ENCODE measurements at places on chromosomes 7 and 10.

DNA sequence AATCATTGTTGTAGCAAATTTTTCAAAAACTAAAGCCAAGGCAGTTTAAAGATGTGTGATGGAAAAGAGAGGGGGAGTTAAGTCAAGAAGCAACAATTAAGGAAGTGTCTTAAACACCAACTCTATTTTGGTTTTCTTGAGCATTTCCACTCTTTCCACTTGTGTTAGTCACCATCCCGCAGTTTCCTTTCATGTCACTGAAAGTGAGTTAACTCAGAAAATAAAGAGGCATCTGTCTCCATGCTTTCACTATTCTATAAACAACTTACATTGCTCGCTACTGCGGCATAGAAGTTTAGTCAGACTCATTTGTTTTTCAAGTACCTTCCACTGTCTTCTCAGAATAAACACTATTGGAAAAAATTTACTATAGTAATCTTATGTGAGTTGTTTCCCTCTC lies 284.9 kb upstream of the SEMA3D start:
- no peak for DNase-seq

DNA sequence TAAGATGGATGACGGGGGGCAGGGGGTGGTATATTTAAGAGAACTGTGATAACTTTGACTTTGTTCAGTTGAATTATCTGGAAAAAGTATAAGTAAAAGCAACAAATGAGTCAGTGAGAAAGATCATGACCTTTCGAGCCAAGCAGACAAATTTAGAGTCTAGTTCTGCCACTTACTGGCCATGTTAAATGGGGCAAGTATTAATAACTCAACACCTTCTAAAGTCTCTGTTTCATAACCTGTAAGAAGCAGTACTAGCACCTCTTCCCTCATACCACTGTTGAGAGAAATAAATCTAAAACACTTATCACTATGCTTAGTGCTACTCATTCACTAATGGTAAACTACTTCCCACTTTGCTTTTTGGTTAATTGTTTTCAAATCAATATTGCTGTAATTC lies 604.4 kb upstream of the LRRN3 start:
- no peak for DNase-seq

DNA sequence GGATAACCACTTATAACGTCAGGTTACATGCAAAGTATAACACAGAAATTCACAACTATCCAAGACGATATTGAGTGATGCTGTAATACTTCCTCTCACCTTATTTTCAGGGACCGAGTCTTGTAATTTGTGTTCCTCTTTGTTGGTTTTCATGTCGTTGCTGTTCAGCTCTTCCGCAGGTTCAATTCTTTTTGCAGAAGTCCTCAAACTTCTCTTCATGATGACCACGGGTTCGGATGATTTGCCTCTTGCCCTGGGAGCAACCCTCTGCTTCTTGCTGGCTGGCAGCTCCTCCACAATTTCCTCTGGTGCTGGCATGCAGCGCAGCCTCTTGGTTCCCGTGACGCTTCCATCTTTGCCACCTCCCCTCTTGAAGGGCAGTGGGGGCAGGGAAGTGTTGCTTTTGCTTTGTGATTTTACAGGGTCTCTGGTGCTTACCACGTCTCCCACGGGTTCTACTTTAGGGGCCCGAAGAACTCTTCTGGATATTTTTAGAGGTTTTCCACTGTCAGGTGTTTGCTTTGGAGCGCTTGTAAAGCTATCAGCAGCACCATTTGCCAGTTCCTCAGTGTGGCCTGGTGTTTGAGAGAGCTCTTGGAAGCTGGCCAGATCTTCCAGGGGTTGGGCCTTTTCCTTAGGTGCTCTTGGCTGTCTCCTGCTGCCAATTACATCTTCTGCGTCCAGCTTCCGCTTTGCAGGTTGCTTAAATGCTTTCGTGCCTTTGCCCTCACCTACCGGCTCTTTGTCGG lies 23.6 kb downstream of the MKI67 start:
- no peak for DNase-seq

DNA sequence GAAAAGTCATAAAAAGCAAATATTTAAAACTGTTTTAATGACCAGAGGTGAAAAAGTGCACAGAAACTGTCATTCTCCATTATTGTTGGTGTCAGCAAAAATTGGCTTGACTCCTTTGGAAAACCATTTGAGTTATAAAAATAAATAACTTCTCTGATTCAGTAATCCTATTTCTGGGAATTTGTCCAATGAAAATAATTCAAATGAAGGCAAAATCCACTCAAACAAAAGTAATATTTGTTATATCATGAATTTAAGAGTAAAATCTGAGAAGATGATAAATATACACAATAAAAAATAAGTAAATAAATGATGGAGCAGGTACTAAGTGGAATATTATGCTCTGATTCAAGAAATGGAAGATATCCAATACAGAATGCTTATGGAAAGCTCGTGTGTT lies 326.6 kb upstream of the KLF6 start:
- no peak for DNase-seq

- peak; percentile 76 for DNase-seq
These were observed 96.1 kb upstream of the MKLN1 start for GRCh38 chr7:131231381-131232220.

GRCh38 chr10:31456468-31456867 lies 137.5 kb downstream of the ZEB1 start:
- no peak for DNase-seq

- DNase-seq = no peak
These were observed 7.6 kb downstream of the FAM53B start for GRCh38 chr10:124736491-124737136.

- DNase-seq = no peak
These were observed 23.5 kb downstream of the OGDH start for GRCh38 chr7:44629829-44630522.

GRCh38 chr10:118823256-118823907 lies 68.6 kb upstream of the CACUL1 start:
- no peak for DNase-seq

DNA sequence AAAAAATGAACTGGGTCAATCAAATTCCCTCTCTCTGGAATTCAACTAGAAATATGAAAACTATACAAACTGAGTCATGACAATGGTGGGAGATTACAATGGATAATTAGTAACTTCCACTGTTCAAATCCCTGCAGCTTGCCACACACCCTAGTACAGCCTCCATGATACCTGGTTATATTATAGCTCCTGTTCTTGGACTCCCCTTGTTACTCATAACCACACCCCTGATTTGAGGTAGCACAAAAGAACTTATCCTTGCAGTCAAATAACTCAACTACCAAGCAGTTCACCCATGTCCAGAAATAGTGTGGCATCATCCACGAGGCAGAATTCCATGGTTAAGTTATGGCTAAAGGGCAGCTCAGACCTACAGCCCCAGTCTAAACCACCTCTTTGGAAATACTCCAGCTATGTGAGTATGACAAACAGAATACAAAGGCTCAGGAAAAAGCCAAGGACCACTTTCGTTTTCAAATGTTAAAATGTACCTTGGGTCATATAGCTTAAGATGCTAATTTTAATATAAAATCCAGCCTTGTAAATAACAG lies 164.7 kb downstream of the CPEB3 start:
- DNase-seq = no peak

DNA sequence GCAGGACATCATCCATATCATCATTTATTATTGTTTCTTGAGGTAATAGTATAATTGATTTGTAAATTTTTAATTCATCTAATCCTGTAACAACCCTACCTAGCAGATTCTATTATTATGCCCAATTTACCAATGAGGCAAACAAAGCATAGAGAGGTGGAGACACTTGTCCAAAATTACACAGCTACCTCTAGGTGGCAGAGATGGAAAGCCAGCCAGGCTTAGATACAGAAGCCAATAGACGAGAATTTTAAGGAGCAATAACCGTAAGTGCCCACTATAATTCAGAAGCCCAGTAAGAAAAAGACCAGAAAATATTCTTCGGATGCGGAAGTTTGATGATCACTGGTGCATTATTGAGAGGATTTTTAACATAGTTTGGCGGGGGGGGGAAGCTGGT lies 54.0 kb downstream of the ANK3 start:
- no peak for DNase-seq

DNA sequence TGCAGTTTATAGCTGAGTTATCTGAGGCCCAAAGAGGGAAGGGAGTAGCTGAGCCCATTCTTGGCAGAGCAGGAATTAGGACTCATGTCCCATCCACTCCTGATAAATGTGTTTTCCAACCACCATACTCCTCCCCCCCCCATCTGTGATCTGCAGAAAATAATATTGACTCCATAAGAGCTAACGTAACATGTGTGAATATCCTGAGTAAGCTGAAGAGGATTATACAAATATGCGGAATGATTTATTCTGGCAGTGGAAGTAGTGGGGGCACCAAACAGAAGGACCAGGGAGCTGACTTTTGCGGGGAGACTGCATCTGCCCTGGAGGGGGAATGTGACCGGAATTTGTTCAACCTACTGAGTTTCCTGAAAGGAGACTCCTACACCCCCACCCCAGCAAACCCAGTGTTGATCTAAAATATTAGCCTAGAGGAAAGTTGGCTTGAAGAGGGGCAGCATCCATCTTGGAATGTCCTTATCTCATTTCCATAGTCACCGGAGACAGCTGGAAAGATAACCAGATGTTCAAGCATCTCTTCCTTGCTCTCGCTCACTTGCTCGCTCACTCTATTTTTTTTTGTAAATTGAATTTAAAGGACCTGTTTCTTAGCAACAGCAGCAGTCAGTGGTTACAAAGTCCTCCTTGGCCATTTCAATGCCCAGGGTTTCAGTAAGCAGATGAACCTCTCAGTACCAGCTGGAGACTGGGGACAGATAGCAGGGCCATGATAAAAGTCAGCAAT lies 114.7 kb downstream of the RPS24 start:
- no peak for DNase-seq

DNA sequence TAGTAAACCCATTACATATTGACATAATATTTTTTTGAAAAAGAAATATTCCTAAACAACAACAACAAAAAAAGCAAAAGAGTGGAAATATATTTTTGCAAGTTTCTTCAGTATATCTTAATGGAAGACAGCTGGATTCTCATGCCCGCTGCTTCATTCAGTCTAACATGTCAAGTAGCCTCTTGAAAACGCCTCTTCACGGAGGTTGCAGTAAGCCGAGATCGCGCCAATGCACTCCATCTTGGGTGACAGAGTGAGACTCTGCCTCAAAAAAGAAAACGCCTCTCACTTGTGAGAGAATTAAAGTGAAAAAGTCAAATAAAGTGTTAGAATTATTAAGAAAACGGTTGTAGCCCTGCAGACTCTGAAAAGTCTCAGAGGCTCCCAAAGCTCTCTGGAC lies 1.3 kb downstream of the CUTC start:
- no peak for DNase-seq

DNA sequence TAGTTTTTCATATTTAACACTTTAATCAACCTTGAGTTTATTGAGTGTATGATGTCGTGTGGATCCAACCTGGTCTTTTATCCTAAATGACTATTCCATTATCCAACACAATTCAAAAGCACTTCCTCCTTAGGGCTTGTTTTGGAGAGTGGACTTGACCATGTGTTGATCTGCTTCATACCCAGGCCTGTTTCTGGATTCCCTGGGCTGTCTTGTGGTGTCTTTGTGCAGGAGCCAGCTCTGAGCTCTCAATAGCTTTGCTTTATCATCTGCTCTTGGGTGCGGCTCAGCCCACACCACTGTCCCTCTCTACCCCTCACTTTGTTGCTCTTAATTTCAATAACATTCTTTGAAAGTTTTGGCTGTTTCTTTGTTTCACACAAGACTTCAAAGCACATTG lies 70.9 kb upstream of the CHST15 start:
- no peak for DNase-seq

- no peak for DNase-seq
These were observed 722.6 kb downstream of the GRID1 start for GRCh38 chr10:85643845-85644525.

- DNase-seq = no peak
These were observed 247.0 kb upstream of the MKI67 start for GRCh38 chr10:128373071-128373749.

- no peak for DNase-seq
These were observed 43.4 kb downstream of the SHTN1 start for GRCh38 chr10:116961406-116962251.

DNA sequence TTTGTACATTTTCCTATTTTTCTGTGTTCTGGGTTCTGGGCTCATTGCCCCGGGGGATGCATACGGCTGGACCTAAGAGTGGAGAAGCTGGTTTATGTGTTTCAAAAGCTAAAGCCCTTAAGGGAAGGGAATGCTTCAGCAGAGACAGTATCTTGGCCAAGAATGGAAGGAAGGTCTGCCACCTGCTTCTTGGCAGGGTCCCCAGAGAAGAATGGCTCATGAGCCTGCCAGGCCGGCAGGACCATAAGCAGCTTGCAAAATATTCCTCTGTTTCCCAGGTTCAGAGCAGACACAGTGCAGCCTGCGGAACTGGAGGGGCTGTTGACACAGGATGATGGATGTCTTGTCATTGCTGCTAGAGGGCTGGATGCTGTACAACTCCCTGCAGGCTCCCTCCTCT lies 7.8 kb upstream of the ABHD11 start:
- no peak for DNase-seq

- peak; percentile 79 for DNase-seq
These were observed 31.6 kb upstream of the TMEM254 start for GRCh38 chr10:80046629-80047441.

DNA sequence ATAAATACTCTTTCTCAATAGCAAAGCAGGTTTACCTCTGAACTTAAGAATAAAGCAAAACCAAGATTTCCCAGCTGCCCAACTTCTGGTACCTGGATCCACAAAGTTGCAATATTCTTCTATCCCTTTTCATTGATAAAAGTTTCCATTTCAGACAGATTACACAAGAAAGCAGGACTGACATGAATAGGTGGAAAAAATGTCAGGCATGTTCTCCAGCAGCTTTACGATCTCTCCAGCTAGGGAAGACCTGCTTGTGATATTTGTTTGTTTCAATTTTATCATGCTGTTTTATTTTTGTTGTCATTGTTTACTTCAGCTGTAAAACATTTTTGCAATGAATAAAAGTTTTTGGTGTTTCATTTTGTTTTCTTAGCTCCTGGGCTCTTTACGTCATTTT lies 9.0 kb downstream of the RGS10 start:
- no peak for DNase-seq

GRCh38 chr7:46680147-46680546 lies 759.1 kb upstream of the IGFBP3 start:
- DNase-seq = no peak

DNA sequence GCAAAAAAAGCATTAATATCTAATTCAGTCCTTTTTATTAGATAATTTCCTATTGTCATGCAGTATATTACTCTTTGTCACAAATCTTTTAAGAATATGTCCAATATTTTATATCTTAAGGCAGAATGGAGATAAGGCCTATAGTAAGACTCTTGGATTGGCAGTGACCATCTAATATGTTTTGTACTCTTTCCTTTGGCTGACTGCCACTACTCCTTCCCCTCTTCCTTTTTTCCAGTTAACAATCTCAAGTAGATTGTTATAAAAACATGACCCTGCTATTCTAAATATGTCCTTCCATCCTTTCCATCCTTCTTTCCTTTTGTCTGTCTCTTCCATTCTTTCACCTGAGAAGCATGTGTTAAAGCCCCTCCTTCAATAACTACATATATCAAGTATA lies 92.8 kb upstream of the TMEM168 start:
- no peak for DNase-seq

- DNase-seq = no peak
These were observed 273.5 kb downstream of the ADK start for GRCh38 chr10:74424565-74424964.
